ENCODE measurements at places on chromosomes 2 and 18. TPM values are rescaled to one million over a fixed set of nuclear protein-coding genes. Genes with fewer than 3 reads are reported as not detected.

Gene MYL1
- not detected for total RNA-seq

Gene NDC80
- total RNA-seq, result 12.8 TPM

Gene CYTIP
- total RNA-seq, result 0.05 TPM

Gene CD207
- 0.07 TPM for total RNA-seq

Gene DSG1
- not detected for total RNA-seq

Gene TMEM127
- total RNA-seq, result 47.4 TPM

Gene IL1R1
- total RNA-seq, result 41.1 TPM

Gene VWA3B
- 0.12 TPM for total RNA-seq

Gene FAM228A
- total RNA-seq, result not detected

Gene EFEMP1
- total RNA-seq, result 48.1 TPM

Gene TBR1
- total RNA-seq, result 0.01 TPM

Gene ORC4
- total RNA-seq, result 38.4 TPM

Gene AKAIN1
- total RNA-seq, result not detected

Gene NCL
- total RNA-seq, result 950 TPM

Gene RNU2-63P
- total RNA-seq, result not detected

Gene RBM44
- 0.09 TPM for total RNA-seq
